Airway epithelial cell (primary cell): ENCODE measurements at places on chromosomes 7 and 10. TPM values are rescaled to one million over a fixed set of nuclear protein-coding genes. Genes with fewer than 3 reads are reported as not detected.

The SYPL1 gene
- 141 and 150 TPM in 2 replicates for total RNA-seq

The NPFFR1 gene
- total RNA-seq, result not detected in 2 replicates

The FBXO24 gene
- 0.21 and 0.28 TPM in 2 replicates for total RNA-seq

The CALCR gene
- not detected in 2 replicates for total RNA-seq

The SPDYE8 gene
- not detected in 2 replicates for total RNA-seq

The CXCL12 gene
- not detected in 2 replicates for total RNA-seq

The GSTO1 gene
- 187 and 189 TPM in 2 replicates for total RNA-seq
